ENCODE measurements at places on chromosomes 5 and 9.

GRCh38 chr5:150082889-150083288 lies 3.5 kb downstream of the CSF1R start:
- no peak for DNase-seq

GRCh38 chr9:114811966-114812636 lies 6.3 kb upstream of the TNFSF15 start:
- no peak for DNase-seq

- DNase-seq = no peak
These were observed 57.8 kb downstream of the PARP8 start for GRCh38 chr5:50724262-50724661.

- DNase-seq = no peak
These were observed 95.8 kb downstream of the DOCK2 start for GRCh38 chr5:169732841-169733240.

- DNase-seq = no peak
These were observed 187.4 kb downstream of the ARHGAP26 start for GRCh38 chr5:142957528-142957927.

GRCh38 chr9:75023846-75024245 lies 4.2 kb downstream of the CARNMT1 start:
- no peak for DNase-seq

DNA sequence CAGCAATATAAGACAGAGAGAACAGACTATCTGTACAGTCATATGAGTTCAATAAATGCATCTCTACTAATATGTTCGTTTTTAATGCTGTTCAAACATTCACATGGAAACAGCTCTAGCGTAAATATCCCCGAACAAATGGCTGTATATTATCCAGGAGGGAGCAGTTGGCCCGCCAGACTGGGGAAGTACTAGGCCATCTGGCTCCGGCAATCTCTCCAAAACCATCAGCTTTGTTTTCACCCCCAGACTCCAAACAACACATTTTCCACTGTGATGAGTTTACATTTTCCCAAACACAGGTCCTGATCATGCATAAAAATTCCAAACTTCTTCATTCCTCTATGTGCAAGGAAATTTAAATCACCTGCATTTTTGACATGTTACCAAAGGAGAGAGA lies 8.7 kb downstream of the EBF1 start:
- no peak for DNase-seq

- DNase-seq = no peak
These were observed 141.9 kb downstream of the CEMIP2 start for GRCh38 chr9:71626395-71626794.

- DNase-seq = no peak
These were observed 347.0 kb upstream of the ADAMTSL1 start for GRCh38 chr9:18126831-18127498.

GRCh38 chr5:110262749-110263148 lies 463.7 kb downstream of the TMEM232 start:
- no peak for DNase-seq

DNA sequence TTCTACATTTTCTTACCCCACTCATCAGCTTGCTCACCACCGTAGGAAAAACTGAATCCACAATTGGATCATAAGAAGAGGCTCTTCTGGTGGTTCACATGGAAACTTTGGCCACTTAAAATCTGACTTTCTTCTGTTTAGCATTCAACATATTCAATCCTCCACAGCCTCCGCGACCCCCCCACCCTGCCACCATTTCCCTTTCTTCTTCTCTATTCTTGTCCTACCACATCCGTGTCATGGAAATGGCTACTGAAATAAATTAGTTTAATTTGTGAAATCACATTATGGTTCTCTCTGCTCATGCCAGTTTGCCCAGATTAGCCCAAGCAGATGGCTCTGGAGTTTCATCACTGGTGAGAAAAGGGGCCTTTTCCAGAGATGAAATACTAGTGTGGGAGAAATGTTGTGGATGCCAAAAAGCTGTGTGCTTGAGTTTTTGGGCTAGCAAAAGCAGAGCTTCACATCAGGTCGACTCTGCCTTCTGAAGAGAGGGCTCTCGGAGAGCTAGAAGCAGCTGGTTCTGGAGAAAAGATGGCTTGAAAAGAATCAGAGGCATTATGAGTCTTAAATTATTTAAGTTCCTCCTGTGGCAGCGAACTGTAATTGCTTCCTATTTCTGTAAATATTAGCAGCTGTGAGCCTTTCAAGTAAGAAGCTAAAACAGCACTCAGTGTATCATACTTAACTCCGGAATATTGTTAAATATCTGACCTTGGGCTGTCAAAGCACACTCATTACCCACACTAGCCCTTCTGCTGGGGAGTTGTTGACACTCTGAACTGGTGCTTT lies 107.1 kb downstream of the MAT2B start:
- no peak for DNase-seq

GRCh38 chr5:144189800-144190429 lies 19.2 kb downstream of the KCTD16 start:
- DNase-seq = peak; percentile 86

All from T-helper 2 cell treated with Interferon-gamma antibody and Interleukin-4, amounts not matched to agents 5 μg/mL and 100 μg/mL, for 36 hours (primary cell).